ENCODE measurements at places on chromosomes 3 and 15. TPM values are rescaled to one million over a fixed set of nuclear protein-coding genes. Genes with fewer than 3 reads are reported as not detected.
A peak's percentile ranks its signal among the peaks of the same experiment; 100 is the strongest.

- no peak for DNase-seq
Observed at GRCh38 chr3:35598804-35599203, 40.5 kb upstream of the ARPP21 start.

DNA sequence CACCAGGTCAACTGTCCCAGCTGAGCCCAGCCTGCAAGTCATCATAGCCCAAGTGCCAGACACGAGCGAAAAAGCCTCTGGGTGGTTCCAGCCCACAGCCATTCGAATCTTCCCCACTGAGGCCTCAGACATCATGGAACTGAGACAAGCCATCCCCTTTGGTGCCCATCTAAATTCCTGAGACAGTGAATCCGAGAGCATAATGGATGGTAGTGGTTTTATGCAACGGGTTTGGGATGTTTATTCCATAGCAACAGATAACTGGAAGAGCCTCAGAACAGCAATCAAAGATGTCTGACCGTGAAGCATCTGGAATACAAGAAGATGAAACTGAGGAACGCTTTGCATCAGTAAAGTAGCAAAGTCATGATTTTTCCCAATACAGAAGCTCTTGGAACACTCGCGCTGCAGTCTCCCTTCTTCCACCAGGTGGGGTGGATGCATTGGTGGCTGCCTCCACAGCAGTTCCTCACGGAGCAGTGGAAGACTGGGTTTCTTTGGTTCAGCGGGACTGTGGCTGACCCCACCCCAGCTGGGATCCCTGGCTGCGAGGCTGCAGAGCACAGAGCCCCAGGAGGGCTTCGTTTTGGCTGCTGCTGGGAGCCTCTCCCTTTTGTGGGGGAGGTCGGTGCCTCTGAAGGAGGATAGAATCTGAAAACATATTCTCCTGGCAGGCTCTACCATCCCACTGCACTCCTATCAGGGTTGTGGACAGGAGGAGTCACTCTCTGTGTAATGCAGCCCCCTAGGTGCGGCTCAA lies 26.4 kb upstream of the PDE8A start:
- DNase-seq, result peak; percentile 55

- peak; percentile 56 for DNase-seq
Observed at GRCh38 chr15:77819851-77820728, 187.4 kb upstream of the LINGO1 start.

DNA sequence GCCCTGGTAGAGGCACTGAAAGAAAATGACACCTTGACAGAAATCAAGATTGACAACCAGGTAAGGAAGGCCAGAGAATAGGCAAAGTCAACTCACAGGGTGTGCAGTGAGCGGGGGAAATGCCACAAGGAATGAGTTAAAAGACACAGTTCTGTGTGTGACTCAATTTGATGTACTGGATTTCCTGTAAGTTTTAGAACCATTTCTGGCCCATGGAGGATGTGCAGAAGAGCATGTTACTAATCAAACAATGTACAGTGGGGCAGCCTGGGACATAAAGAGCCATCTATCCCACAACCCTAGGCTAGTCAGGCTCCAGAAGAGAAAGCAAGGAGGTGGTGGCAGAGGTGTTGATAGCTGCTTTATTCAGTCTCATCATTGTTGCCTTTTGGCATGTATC lies 31.2 kb upstream of the TMOD3 start:
- DNase-seq, result no peak

Gene B4GALT4
- total RNA-seq, result 45.8 TPM

- DNase-seq, result peak; percentile 83
Observed at GRCh38 chr3:57977818-57978235, 30.4 kb upstream of the FLNB start.

DNA sequence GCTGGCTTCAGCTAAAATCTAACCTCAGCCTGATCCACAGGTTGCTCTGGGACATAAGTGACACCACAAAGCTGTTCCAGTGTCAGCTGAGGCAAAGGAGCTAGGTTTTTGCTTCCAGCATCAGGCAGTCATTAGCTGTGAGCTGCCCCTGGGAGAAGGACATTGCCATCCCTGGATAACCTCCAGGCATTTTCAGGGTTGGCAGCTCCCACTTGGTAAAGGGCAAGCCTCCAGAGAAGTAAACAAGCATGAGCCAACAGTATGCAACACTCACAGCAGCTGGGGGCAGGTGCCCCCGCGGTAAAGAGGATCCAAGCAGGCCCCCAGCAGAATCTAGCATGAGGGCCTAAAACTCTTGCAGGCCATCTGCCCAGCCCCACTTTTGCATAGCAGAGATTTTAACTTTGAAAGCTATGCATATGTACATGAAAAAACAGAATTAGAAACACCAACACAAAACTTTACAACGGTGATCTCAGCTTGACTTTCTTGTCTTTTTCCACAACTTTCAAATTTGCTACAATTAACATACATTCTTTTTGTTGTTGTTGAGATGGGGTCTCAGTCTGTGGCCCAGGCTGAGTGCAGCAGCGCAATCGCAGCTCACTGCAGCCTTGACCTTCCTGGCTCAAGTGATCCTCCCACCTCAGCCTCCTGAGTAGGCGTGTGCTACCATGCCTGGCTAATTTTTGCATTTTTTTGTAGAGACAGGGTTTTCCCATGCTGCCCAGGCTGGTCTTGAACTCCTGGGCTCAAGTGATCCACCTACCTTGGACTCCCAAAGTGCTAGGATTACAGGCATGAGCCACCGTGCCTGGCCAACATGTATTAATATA lies 83.8 kb upstream of the TPM1 start:
- DNase-seq, result no peak

Gene PEX5L
- 15.2 TPM for total RNA-seq

Gene TEX264
- 97.7 TPM for total RNA-seq

- DNase-seq, result peak; percentile 39
Observed at GRCh38 chr3:52704611-52705437, 767 bp downstream of the GLT8D1 start.

- no peak for DNase-seq
Observed at GRCh38 chr15:101058735-101059134, 139.6 kb downstream of the LRRK1 start.

- DNase-seq, result peak; percentile 65
Observed at GRCh38 chr15:62068071-62068809, 1.5 kb downstream of the C2CD4A start.

Gene ZNF80
- total RNA-seq, result not detected

Gene C3orf52
- total RNA-seq, result 8.8 TPM

Data from Caki2 (cell line).